Stimulated activated CD4-positive, alpha-beta T cell treated with anti-CD3 and anti-CD28 coated beads, Interleukin-4, amount 100 ng/mL, for 24 hours (primary cell): ENCODE measurements at places on chromosomes 16 and 17.

- DNase-seq: peak; percentile 44
Measured at GRCh38 chr17:8940866-8941471, 24.5 kb downstream of the PIK3R5 start.

- DNase-seq: no peak
Measured at GRCh38 chr16:11401161-11402050, 56.1 kb downstream of the RMI2 start.

- DNase-seq: no peak
Measured at GRCh38 chr17:34503528-34504195, 75.7 kb upstream of the TMEM132E start.

GRCh38 chr16:71360378-71360777, 1.9 kb downstream of the CALB2 start:
- no peak for DNase-seq
